ENCODE measurements at places on chromosomes 11 and 22.

GRCh38 chr11:109552376-109552775 lies 130.4 kb downstream of the C11orf87 start:
- DNase-seq = no peak

DNA sequence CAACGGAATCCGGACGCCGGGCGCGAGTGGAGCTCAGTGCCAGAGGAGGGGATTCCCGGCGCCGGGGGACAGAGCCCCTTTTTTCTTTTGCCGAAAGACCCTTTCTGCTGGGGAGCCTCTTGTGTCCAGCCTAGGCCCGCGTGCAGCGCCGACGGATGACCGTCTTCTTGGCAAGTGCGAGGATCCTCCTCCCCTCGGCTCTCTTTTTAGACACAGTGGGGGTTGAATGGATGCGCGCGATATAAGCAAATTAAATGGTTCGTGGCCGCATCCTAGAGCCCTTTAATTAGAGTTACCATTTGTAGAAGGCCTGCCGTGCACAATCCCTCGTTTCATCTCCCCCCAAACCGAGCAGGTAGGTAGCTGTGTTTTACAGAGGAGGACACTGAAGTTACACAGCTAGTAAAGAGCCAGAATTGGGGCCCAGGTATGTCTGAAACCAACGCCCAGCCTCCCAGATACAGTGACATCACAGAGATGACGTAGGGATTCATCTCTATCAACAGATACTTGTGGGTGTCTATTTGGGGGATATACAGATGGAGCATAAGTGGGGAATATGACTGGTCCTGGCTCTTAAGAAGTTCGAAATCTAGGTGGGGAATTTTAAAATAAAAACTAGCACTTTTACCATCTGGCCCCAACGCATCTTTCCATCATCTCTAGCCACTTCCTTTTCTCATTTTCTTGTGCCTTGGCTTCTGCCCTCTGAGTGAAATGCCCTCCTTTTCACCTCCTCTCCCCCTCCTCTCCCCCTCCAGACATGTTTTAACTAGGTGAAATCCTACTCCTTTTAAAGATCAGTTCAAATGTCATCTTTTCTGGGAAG lies 875 bp downstream of the TCP11L1 start:
- DNase-seq = peak; percentile 83

DNA sequence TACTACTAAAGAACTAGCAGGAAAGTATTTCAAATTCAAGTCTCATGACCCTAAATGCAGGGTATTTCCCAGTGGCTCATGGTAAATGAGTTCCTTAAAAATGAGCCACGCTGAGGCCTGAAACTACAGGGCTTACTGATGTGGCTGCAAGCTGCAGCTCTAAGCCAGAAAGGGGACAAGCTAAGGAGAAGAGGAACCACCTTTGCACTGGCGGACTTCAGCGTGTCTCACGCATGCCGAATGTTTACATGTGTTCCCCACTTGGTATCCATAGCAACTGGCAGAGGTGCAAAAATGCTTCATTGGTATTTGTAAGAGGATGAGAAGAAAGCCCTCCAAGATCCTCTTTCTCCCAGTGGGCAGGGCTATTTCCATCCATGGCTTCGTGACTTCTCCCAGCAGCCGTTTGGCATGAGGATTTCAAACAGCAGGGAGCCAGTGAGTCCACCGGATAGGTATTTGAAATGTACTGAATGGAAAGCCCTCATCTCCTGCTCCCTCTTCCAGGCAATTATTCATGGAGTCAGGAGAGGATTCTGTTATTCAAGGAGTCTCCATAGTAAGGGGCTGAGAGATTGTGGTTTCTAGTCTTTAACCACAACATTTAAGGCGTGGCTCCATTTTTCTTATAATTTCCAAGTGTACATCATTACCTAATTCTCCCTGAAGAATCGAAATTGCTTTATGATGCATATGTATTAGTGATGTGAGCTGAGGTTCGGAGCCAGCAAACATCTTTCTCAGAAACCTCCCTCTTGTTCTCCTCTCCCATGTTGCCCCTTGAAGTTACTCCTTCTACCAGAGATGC lies 55.3 kb upstream of the CD44 start:
- DNase-seq = peak; percentile 5

- peak; percentile 79 for DNase-seq
These were observed 55.7 kb downstream of the MYO18B start for GRCh38 chr22:25797498-25798290.

GRCh38 chr11:13010749-13011465 lies 1.8 kb downstream of the RASSF10 start:
- no peak for DNase-seq

GRCh38 chr11:849104-849824 lies 6.6 kb downstream of the TSPAN4 start:
- peak; percentile 77 for DNase-seq

DNA sequence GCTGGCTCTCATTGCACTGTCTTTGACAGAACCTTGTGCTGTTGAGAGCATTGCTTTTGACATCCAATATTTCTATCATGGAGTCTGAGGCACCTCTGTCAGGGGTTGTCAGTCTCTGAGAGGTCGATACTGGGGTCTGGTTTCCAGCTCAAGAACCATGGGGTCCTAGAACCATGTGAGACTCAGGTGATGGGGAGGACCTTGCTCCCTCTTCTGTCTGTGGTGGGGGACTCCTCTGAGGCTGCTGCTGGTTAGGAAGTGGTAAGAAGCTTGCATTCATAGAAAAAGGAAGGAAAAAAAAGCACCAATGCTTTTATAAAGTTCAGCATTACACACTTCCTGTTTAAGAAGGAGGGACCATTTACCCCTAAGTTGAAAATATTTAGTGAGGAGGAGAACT lies 91.8 kb upstream of the CD44 start:
- DNase-seq = no peak

DNA sequence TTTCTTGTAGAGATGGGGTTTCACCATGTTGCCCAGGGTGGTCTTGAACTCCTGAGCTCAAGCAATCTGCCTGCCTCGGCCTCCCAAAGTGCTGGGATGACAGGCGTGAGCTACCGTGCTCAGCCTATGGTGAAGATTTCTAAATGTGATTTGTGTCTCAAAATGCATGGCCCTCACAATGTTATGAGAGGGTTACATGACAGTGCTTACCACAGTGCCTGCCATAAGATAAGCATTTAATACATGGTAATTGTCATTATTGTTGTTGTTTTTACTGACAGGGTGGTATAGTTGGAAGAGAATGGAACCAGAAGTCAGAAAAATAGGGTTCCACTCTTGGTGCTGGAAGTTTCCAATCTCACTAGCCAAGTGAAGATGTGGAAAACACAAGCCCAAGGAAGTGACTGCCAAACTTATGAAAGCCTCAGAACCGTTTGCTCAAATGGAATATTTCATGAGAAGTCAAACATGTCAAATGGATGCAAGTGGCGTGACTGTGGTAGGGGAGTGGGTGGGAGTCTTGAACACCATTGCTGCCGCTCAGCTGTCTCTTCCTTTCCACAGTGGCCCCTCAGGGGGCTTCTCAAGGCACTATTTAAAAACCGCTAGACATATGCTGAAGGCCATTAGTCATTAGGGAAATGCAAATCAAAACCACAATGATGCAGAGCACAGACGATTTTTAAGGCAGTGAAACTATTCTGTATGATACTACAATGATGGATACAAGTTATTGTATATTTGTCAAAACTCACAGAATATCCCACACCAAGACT lies 29.1 kb upstream of the LMO2 start:
- no peak for DNase-seq

DNA sequence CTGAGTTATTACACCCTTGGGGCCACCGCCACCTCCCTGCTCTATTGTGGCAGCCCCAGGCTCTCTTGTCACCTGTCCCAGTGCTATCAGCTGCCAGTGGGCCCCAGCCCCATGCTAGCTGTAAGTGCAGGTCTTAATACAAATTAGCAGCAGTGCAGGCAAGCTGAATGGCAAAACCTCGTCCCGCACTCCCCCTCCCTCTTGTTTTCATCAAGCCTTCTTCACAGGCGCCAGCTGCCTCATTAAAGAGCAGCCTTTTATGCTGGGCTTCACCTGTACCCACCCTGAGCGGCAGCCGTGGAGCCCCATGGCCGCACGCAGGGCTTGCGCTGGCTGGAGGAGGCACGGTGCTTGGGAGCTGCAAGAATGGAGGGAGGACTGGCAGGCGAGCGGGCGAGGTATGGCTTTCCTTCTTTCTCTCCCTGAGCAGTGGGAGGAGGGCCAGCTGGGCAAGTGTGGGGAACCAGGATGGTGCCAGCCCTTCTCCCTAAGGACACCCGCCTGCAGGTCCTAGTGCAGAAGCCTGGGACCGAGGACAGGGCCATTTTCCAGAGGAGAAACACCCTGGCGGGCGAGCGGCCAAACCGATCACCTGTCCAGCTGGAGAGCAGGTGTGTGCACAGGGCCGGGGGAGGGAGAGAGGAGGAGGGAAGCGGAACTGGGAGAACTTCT lies 70.7 kb downstream of the FLI1 start:
- DNase-seq = peak; percentile 57

GRCh38 chr22:50243685-50244419 lies 971 bp downstream of the TUBGCP6 start:
- no peak for DNase-seq

DNA sequence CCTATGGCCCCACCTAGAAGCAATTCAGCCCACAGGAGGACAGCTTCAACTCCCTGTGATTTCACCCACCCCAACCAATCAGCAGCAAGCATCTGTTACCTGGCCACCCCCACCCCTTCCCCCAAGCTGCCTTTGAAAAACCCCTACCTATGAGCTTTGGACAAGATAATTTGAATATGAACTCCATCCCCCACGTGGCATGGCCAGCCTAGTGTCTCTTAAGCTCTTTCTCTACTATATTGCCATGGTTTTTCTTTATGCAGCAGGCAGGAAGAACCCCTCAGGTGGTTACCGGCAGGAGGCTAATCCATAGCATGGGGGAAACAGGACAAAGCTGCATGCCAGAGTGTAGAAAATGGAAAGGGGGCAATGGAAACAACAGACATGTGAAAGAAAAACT lies 29.0 kb downstream of the CTSC start:
- no peak for DNase-seq

- DNase-seq = no peak
These were observed 89.9 kb downstream of the OR4A15 start for GRCh38 chr11:55457641-55458040.

GRCh38 chr11:64759131-64759721 lies 548 bp downstream of the PYGM start:
- DNase-seq = no peak

DNA sequence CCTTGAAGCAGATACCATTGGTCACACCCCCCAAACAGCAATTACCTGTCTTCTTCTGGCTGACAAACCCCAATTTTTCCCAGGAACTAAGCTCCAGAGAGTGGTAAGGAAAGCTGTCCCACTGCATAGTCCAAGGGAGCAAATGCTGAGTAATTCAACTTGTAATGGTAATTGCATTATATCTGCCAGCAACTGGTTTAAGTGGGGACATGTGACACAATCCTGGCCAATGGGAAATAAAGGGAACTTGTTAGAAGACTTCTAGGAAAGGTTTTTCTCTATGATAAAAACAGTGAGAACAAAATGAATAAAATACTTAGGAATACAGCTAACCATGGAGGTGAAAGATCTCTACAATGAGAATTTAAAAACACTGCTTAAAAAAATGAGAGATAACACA lies 9.5 kb upstream of the ISX start:
- no peak for DNase-seq

DNA sequence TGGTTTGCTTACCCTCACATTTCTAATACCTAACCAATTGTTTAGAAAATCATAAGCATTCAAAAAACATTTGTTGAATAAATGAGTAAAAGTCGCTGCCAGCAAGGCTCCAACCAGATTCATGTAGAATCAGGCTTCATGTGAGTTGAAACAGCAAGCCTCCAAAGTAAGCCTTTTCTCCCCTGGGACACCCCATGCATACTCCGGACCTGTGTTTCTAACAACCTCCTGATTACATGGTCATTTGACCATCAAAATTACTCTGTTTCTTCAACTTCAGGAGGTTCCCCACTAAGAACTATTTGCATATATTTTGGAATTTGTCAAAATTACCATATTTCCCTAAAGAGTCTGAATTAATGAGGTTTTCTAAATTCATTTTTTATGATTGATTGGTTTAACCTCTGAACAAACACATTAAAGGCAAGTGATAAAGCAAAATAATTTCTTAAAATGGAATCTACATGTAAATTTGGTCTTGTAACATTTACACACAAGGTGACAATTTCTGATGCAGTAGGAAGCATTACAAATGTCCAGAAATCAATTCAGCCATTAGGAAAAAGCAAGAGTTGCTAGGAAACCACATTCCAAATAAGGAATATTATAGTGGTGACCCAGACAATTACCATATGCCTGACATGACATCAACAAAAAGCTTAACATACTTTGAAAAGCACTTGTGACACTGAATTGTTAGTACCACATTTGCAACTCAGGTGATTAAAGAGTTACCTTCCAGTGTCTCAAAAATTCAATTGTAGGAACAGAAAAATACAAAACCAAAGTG lies 252.6 kb downstream of the GUCY1A2 start:
- DNase-seq = peak; percentile 54

- DNase-seq = peak; percentile 39
These were observed 54.3 kb upstream of the USP47 start for GRCh38 chr11:11787305-11788062.

GRCh38 chr11:119861160-119861559 lies 132.2 kb upstream of the NECTIN1 start:
- DNase-seq = peak; percentile 9

GRCh38 chr11:63855975-63856374 lies 17.1 kb downstream of the MARK2 start:
- no peak for DNase-seq

GRCh38 chr11:36408498-36409136 lies 101.5 kb downstream of the TRAF6 start:
- DNase-seq = no peak

DNA sequence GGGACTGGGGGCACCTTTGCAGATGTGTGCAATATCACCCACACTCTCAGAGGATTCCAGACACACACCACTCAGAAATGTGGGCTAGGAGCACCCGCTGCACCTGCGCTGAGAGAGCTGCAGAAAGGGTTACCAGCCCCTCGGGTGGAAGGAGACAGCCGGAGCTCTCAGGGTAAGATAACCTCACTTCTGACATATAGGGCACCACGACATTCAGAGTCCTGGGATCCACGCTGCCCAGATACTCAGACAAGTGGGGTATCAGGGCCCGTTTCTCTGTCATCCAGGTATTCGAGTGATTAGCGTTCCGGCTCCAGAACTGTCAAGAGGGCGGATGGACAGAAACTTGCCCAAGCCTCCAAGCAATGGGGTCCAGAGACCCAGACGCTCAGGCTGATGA lies 6.2 kb upstream of the SYT8 start:
- DNase-seq = no peak

DNA sequence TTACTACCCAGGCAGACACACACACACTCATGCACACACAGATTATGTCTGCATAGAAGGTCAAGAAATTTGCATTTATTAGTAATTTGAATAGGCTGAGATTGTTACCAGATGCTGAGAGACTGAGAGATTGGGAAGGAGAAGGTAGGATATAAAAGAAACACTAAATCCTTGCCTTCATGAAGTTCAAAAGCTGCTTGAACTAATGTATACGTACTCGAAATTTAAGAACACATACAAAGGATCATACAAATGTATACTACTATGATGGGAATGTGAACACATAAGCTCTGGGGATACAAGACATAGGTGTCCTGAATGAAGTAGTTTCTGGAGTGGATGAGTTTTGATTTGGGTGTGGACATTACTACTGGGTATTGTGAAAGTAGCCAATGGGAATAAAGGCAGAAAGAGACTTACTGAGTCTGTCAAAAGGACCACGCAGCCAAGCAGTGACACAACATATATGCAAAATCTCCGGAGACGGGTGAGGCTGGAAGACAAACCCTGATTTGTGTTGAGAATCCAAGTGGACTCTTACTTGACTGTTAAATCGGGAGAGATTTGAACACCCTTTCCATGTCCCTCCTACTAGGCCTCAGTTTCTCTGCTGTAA lies 7.3 kb upstream of the PKNOX2 start:
- no peak for DNase-seq

All from NCI-H1417 (cell line).